ENCODE measurements at places on chromosomes 11 and 22. TPM values are rescaled to one million over a fixed set of nuclear protein-coding genes. Genes with fewer than 3 reads are reported as not detected.

GRCh38 chr11:130509942-130510341 lies 61.5 kb downstream of the ADAMTS15 start:
- H3K36me3 ChIP-seq, result peaks cover 23% of the 10 kb centered on the region
- no peak overlapping the region for H3K27ac ChIP-seq
- H3K4me3 ChIP-seq, result no peak overlapping the region
- DNase-seq, result no peak
- peaks cover 5% of the 10 kb centered on the region for H3K4me1 ChIP-seq

- DNase-seq, result peak; percentile 0
- no peak overlapping the region for H3K4me3 ChIP-seq
- H3K27me3 ChIP-seq, result no peaks in the 10 kb centered on the region
- H3K36me3 ChIP-seq, result no peaks in the 10 kb centered on the region
Observed at GRCh38 chr11:2586087-2586792, 113.6 kb downstream of the KCNQ1OT1 start.

DNA sequence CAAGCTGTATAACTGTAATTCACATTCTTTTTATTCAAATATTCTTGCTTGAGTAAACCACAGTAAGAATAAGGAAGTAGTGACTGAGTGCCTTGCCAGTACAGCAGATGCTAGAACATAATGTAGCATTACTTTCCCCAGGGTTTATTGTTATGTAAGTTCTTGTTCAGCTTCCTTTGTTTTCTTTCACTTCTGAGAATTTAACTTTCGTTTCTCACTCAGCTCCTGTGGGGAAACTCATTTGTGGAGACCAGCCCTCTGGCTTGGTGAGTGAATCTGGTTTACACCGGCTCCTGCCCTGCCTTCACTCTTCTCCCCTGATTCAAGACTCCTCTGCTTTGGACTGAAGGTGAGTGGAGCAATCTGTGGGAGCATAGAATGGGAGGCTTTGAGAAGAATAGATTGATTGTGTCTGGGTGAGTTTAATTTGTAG lies at the start of gene TRIM22:
Gene TRIM22 (plus strand): TSS at position 240 of the 433 bp plus-strand sequence. CDS start 6,443 bp downstream, outside the sequence.
- H3K4me1 ChIP-seq, result peaks cover 28% of the 10 kb centered on the region
- H3K27ac ChIP-seq, result peak within 1 kb of the TSS; percentile 78
- peaks cover 7% of the 10 kb centered on the region for H3K36me3 ChIP-seq

GRCh38 chr22:21762712-21763581 lies 27.4 kb upstream of the YPEL1 start:
- H3K4me1 ChIP-seq, result no peaks in the 10 kb centered on the region
- H3K36me3 ChIP-seq, result peaks cover 12% of the 10 kb centered on the region
- no peaks in the 10 kb centered on the region for H3K27me3 ChIP-seq

DNA sequence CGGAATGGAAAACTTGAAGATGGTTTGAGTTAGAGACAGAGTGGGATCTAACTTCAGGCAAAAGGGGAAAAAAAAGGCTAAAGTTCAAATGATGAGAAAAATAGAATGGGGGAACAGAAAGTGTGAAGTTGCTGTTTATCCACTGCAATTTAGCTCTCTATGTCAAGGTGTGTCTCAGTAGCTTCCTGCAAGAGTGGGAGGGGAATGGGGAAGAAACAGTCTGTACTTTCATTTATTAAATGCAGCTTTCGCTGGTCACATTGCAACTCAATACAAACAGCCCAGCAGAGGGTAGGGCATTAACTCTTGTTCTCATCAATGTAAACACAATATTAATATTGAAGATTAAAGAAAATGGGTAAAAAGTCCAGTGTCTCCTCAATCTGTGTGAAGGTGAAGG lies 214.7 kb upstream of the SYN3 start:
- peaks cover 17% of the 10 kb centered on the region for H3K36me3 ChIP-seq
- H3K4me3 ChIP-seq, result no peak overlapping the region
- no peak for DNase-seq
- H3K4me1 ChIP-seq, result peaks cover 16% of the 10 kb centered on the region
- no peak overlapping the region for H3K27ac ChIP-seq
- H3K27me3 ChIP-seq, result no peaks in the 10 kb centered on the region

The MUC6 gene
- not detected for total RNA-seq

DNA sequence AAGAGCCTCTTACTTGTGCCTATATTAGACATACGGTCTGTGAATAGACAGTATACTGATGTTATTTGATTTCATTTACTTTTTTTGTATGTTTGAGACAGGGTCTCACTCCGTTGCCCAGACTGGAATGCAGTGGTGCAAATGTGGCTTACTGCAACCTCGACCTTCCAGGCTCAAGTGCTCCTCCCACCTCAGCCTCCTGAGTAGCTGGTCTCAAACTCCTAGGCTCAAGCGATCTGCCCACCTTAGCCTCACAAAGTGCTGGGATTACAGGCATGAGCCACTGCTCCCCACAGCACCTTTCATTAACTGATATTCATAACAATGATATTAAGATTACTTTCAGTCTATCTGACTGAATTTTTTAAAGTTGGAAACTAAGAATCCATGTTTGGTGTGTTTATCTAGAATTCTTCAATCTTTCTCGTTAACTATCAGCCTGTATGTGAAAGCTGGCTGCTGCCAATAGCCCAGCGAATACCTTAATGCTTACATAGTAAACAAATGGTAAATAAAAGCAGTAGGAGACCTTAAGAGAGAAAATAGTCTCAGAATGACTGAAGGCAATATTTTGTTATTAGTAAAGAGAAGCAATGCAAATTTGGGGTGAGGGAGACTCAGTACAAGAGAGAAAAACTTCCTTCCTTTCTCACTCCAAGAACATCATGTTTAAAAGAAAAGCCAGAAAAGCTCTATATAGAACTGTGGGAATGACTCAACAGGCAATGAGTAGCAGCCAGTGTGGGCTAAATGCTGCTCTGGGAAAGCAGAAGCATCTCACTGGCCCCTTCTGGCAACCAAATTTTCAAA lies 101.9 kb downstream of the MRTFA start:
- H3K4me3 ChIP-seq, result peak overlapping the region; percentile 74
- H3K27me3 ChIP-seq, result peaks cover 2% of the 10 kb centered on the region
- H3K36me3 ChIP-seq, result peaks cover 10% of the 10 kb centered on the region
- DNase-seq, result no peak
- H3K27ac ChIP-seq, result peak overlapping the region; percentile 80

The DBX1 gene
- 29.6 TPM for total RNA-seq

GRCh38 chr11:33802194-33802950 lies 28.1 kb upstream of the FBXO3 start:
- peak; percentile 46 for DNase-seq
- H3K4me1 ChIP-seq, result peaks cover 13% of the 10 kb centered on the region
- H3K27me3 ChIP-seq, result peaks cover 87% of the 10 kb centered on the region
- H3K27ac ChIP-seq, result no peak overlapping the region
- peak overlapping the region; percentile 79 for H3K4me3 ChIP-seq

The OR52H1 gene
- total RNA-seq, result not detected

- no peak overlapping the region for H3K4me3 ChIP-seq
- no peaks in the 10 kb centered on the region for H3K4me1 ChIP-seq
- H3K36me3 ChIP-seq, result peaks cover 21% of the 10 kb centered on the region
- H3K27me3 ChIP-seq, result no peaks in the 10 kb centered on the region
- H3K27ac ChIP-seq, result no peak overlapping the region
Observed at GRCh38 chr22:41659941-41660340, 28.7 kb downstream of the SNU13 start.

GRCh38 chr22:31436132-31436531 lies 36.7 kb downstream of the DRG1 start:
- H3K27me3 ChIP-seq, result no peaks in the 10 kb centered on the region
- no peaks in the 10 kb centered on the region for H3K4me1 ChIP-seq
- peaks cover 19% of the 10 kb centered on the region for H3K36me3 ChIP-seq
- no peak for DNase-seq

DNA sequence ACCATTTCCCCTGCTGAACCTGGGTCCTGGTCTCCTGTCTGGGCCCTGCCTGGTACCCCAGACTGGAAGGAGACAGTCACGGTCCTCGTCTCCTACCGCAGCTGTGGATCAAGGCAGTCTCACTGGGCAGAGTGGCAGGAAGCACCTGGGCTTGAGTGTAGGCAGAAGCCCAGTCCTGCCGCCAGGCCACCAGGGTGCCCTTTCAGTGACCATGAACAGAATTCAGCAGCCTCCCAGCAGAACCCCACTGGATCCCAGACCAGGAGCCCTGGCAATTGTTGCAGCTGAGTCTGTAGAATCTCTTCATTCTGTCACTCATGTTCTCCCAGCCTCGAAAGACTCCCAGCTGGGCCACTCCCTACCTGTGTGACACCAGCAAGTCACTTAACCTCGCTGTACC lies 25.5 kb upstream of the CREB3L1 start:
- H3K4me3 ChIP-seq, result no peak overlapping the region
- peaks cover 14% of the 10 kb centered on the region for H3K4me1 ChIP-seq
- H3K36me3 ChIP-seq, result no peaks in the 10 kb centered on the region

The ROM1 gene
- 0.23 TPM for total RNA-seq

DNA sequence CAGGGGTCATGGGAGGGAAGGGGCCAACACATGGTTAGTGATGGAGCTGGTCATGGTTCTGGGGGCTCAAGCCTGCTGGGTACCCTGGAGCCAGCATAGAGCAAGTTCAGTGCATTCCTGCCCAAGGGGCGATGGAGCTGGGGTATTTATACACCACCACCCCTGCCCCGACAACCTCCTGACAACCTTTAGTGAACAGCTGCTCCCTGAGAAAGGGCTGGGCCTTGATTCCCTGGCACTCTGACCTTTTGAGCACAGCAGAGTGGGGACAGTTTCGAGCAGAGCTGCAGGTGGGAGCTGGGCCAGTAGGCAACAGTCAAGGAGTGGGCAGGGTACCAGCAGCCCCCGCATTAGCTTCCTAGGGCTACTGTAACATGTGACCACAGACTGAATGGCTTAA lies 6.0 kb downstream of the PARVG start:
- H3K27me3 ChIP-seq, result no peaks in the 10 kb centered on the region
- H3K4me1 ChIP-seq, result peaks cover 4% of the 10 kb centered on the region
- H3K36me3 ChIP-seq, result no peaks in the 10 kb centered on the region
- no peak for DNase-seq

DNA sequence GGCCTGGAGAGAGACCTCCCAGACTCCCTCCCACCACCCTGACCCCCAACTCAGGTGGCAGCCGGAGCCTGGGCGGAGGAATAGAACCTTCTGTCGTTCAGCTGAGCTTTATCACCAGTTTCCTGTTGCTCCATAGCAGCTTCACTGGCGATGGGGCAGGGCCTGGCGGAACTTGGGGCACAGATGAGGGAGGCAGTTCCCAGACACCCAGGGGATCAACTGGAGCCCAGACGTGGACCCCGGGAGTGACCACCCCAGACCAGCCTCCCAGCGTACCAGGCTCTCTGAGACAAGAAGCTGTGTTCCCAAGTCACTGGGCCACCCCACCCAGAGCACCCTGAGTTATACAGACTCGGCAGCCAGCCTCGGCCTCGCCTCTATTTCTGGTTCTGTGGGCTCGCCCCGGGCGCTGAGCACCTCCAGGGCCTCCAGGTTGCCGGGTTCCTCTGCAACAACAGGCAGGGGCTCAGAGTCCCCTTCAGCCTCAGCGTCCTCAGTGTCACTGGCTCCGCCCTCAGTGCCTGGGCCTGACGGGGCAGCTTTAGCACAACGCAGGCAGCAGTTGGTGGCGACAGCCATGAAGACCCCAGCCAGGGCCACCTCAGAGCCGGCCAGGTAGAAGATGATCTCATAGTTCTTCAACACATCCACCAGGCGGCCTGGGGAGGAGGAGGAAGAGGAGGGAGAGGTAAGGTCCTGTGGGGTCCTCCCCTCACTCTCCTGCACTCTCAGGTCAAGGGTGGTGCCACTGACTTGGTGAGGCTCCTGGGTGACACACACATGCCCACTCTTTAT lies 5.7 kb downstream of the SLC16A8 start:
- H3K27me3 ChIP-seq, result peaks cover 6% of the 10 kb centered on the region
- peaks cover 12% of the 10 kb centered on the region for H3K4me1 ChIP-seq
- no peak overlapping the region for H3K27ac ChIP-seq
- no peaks in the 10 kb centered on the region for H3K36me3 ChIP-seq
- DNase-seq, result no peak

The IGF2 gene
- 20.1 TPM for total RNA-seq

- H3K36me3 ChIP-seq, result no peaks in the 10 kb centered on the region
- no peak overlapping the region for H3K4me3 ChIP-seq
- no peaks in the 10 kb centered on the region for H3K27me3 ChIP-seq
- H3K4me1 ChIP-seq, result no peaks in the 10 kb centered on the region
Observed at GRCh38 chr22:25139062-25139461, 60.6 kb upstream of the CRYBB3 start.

DNA sequence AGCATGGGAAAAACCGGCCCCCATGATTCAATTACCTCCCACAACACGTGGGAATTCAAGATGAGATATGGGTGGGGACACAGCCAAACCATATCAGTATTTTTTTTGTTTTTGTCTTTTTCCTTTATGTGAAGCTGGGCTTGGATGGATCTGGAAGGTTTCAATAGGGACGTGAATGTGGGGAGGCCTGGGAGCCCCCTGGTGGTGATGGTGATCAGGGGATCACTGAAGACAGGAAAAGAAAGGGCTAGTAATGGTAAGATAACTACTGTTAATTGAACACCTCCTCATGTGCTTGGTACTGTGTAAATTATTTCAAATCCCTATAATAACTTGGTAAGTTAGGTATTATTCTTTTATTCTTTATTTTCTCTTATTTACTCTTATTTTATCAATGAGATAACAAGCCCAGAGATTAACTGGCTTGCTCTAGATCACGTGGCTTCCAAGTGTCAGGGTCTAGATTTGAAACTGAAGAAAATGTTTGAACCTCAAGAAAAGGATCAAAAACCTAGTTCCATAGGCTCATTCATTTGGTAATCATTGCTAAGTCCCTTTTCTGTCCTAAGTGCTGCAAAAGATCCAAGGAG lies 364.2 kb downstream of the TENM4 start:
- DNase-seq, result peak; percentile 48
- H3K36me3 ChIP-seq, result no peaks in the 10 kb centered on the region
- H3K4me3 ChIP-seq, result no peak overlapping the region
- no peak overlapping the region for H3K27ac ChIP-seq
- no peaks in the 10 kb centered on the region for H3K27me3 ChIP-seq

The KRTAP5-10 gene
- not detected for total RNA-seq

- H3K4me3 ChIP-seq, result no peak overlapping the region
- no peak overlapping the region for H3K27ac ChIP-seq
- H3K4me1 ChIP-seq, result peaks cover 30% of the 10 kb centered on the region
- H3K27me3 ChIP-seq, result peaks cover 13% of the 10 kb centered on the region
- no peaks in the 10 kb centered on the region for H3K36me3 ChIP-seq
- no peak for DNase-seq
Observed at GRCh38 chr22:24506802-24507438, 11.8 kb downstream of the UPB1 start.

The XKR3 gene
- total RNA-seq, result not detected

The CD3G gene
- total RNA-seq, result not detected

The OR52E1 gene
- not detected for total RNA-seq

GRCh38 chr11:125289419-125290098 lies 125.0 kb downstream of the PKNOX2 start:
- no peak for DNase-seq
- peaks cover 3% of the 10 kb centered on the region for H3K36me3 ChIP-seq
- H3K4me1 ChIP-seq, result peaks cover 31% of the 10 kb centered on the region
- H3K27me3 ChIP-seq, result no peaks in the 10 kb centered on the region
- H3K4me3 ChIP-seq, result no peak overlapping the region

- no peak overlapping the region for H3K4me3 ChIP-seq
- DNase-seq, result no peak
- peaks cover 11% of the 10 kb centered on the region for H3K36me3 ChIP-seq
- H3K27ac ChIP-seq, result no peak overlapping the region
Observed at GRCh38 chr11:17328871-17329494, 22.6 kb upstream of the NCR3LG1 start.

All from neural crest cell (in vitro differentiated cells).